CD4-positive, alpha-beta T cell treated with Interleukin-10 for 1 hour (primary cell): ENCODE measurements at places on chromosomes 12 and 14.

GRCh38 chr14:85057221-85057620 lies 472.7 kb upstream of the FLRT2 start:
- DNase-seq, result no peak

GRCh38 chr14:68233101-68233784 lies 413.7 kb downstream of the RAD51B start:
- no peak for DNase-seq

GRCh38 chr12:92292016-92292415 lies 146.4 kb upstream of the BTG1 start:
- DNase-seq, result no peak

GRCh38 chr12:64400041-64400440 lies 4.2 kb upstream of the XPOT start:
- DNase-seq, result peak; percentile 59

DNA sequence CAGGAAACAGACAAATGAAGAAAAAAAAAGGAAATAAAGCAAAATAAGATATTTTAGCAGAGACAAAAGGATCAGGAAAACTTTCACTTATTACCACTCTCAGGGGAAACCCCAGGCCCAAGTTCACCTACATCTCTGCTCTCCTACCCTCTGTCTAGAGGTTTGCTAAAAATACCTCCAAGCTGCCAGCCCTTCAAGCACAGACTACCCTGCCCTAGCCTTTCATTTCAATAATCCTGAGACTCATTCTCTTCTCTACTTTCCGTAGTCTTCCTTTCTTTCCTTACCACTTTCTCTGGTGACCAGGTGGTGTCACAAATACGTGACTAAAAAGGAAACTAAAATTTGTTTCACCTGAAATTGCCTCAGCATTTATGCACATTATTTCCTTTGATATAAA lies 33.8 kb downstream of the RPAP3 start:
- DNase-seq, result no peak

DNA sequence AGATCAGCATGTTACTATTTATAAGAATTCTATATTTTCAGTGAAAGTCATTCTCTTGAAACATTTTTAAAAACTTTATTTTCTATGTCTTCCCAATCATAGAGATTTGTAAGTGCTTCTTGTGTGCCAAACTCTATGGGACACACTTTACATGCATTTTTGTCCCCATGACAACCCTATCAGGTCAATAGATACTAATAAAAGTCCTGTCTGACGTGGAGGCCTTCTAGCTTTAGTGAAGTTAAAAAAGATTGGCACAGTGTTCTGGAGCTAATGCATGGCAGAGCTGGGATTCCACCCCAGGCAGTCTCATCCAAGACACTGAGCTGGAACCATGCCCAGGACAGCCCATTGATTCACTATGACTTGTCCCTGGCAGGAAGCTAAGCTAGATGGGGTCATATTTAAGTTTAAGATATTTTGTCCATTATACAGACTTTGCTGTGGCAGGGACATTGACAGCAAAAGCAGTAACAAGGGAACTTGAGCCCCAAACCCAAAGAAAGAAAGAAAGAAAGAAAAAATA lies 28.1 kb downstream of the TTC6 start:
- no peak for DNase-seq

DNA sequence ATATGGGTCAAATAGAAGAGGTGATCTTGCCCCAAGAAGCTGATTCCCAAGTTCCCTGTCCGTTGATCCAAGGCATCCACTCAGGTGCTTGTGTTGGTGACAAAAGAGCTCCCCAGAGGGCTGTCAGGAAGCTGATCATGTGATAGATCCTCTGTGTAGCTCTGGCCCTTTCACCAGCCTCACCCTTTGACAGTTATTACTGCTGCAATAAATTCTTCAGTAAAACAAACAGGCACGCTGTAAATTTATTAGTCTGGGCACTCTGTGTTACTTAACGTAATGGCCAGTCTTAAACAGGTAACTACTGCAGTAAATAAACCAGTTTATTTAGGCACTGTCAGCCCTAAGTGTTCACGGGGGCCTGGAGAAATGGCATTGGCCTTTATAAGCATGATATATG lies 473.9 kb downstream of the BCL11B start:
- no peak for DNase-seq
